ENCODE measurements at places on chromosomes 6 and 20. TPM values are rescaled to one million over a fixed set of nuclear protein-coding genes. Genes with fewer than 3 reads are reported as not detected.
A peak's percentile ranks its signal among the peaks of the same experiment; 100 is the strongest.

Gene BPI
- total RNA-seq: 0.10 TPM

Gene NMBR
- not detected for total RNA-seq

GRCh38 chr6:7691675-7692452, 34.0 kb upstream of the BMP6 start:
- DNase-seq: peak; percentile 25

DNA sequence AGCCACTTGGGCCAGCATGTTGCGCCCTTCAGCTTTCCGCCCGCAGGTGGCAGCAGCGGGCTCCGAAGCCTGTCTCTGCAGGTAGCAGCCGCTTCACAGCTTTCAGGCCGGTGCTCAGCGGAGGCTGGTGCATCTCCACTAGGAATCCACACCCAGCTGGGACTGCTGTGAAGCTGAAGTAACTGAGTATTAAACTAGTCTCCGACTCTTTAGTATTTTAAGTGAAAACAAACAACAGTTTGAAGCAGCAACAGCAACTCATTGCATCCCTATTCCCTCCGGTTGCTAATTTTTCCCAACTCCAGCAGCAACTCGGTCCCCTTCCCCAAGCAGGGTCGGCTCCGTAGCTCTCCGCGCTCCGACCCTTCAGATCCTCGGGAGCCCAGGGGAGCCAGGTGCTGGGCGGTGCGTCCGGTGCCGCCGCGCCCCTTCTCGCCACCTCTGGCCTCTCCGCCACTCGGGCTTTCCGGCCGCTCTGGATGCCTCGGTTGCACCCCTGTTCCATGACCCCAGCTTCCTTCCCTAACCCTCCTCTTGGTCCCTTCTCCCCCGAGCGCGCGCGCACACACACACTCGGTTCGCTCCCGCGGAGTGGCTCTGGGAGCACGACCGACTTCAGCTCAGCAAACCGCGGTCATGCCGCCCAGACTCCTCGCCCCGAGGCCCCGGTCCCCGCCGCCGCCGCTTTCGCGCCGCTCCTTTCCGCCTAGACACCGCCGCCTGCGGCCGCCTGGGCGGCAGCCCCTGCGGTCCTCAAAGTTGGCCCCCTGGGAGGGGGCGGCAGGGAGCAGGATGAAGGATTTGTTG, 765 bp upstream of the NKAIN2 start:
- DNase-seq: peak; percentile 72

DNA sequence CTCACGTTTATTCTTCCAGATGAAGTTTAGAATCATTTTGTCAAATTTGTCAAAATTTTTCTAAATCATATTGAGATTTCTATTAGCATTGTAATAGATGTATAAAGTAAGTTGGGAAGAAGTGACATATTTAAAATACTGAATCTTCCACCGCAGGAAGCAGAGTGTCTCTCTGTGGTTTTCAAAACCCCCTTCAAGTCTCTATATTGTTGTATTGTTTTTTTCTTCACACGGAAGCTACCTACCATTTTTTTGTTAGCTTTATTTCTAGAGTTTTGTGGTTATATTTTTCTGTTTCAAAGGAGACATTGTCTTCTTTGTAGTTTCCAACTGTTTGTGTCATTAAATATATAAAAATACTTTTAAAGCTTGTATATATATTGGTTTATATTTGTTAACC, 188.6 kb downstream of the ZDHHC14 start:
- DNase-seq: no peak

Gene RGS17
- 1.1 TPM for total RNA-seq

DNA sequence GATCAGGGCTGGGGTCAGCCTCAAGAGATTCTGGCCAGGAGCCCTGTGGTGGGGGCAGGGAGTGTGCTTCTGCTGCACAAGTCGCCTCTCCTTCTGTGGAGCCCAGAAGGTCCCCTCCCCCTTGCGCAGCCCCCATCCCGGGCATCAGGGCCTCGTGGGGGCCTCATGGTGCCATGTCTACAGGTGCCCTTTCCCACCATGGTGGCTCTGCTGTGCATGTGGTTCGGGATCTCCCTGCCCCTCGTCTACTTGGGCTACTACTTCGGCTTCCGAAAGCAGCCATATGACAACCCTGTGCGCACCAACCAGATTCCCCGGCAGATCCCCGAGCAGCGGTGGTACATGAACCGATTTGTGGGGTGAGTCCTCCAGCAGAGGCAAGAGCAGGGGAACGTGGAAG, 48.1 kb downstream of the TM9SF4 start:
- no peak for DNase-seq

- DNase-seq: no peak
Observed at GRCh38 chr6:42390228-42390934, 61.3 kb downstream of the TRERF1 start.

- DNase-seq: peak; percentile 92
Observed at GRCh38 chr6:135851442-135852271, at the start of gene PDE7B. PDE7B (plus strand) TSS chr6:135851701.

- DNase-seq: no peak
Observed at GRCh38 chr6:44621846-44622245, 234.3 kb downstream of the CDC5L start.

DNA sequence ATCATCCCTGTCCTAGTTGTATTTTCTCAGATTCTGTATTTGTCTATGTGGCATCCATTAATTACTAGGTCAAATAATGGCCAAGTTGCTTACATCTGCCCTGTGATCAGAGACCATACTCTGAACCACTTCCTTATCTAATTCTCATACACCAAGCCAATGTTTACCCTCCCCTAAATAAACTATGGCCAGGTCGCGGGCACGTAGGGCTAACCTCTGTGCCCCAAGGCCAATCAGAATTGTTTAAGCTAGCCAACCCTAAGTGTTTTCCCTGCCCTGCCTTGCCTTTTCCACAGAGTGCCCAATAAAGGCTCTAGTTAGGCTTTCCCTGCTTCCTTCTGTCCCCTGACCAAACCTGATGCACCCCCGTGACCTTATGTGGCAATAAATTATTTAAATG, 2.8 kb upstream of the CALHM4 start:
- no peak for DNase-seq

- peak; percentile 72 for DNase-seq
Observed at GRCh38 chr6:154605178-154605881, 94.8 kb upstream of the CNKSR3 start.

Gene RNF146
- total RNA-seq: 18.9 TPM

Gene CCN5
- 4.2 TPM for total RNA-seq

DNA sequence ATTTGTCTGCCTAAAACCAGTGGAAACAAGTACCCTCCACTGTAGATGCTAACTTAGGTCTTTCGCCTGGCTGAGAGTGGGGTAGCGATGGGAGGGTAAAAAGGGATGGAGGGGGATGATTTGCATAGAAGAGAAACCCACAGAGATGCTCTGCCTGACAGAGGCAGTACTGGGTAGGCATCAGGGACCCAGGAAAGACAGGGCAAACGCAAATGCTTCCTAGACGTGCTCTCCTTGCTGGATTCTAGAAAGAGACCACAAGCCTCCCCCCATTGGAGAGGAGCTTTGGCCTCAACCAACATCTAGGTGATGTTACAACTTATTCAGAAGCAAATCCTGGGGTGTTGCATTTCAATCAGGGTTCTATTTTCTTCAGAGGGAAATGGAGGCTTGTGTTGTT, 3.2 kb downstream of the OLIG3 start:
- DNase-seq: no peak

Gene NKX2-2
- 0.56 TPM for total RNA-seq

DNA sequence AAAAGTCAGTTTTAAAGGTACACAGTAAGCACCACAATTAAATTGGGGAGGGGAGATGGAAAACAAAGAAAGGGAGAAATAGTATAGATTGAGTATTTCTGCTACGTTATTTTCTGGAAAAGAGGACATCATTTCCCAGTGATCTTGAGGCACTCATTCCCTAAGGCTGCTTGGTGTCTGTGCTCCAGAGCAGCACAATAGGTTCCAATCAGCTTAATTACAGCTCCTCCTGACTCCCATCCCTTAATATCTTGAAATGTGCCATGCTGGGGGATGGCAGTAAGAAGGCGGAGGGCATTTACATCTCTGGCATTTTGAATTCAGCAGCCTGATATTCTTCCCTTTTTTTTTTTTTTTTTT, 39.5 kb upstream of the BEND3 start:
- DNase-seq: no peak

Gene ZNF334
- 0.14 TPM for total RNA-seq

DNA sequence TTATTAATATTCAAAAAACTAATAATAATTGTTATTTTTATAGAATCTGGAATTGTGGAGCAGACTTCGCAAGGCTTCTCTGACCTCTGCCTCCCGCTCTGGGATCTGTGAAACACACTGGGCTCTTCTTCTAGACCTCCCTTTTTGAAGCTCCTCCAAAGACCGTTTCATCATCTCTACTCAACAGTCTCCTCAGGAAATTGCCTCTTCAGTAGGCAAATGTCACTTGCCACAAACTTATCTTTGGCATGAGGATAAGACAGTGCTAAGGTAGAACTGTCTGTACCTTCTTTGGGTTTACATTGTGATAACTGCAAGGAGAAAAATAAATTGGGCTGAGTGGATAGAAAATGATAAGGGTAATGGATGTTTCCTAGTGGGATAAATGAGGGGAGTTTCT, 2.3 kb upstream of the MAS1L start:
- DNase-seq: no peak

DNA sequence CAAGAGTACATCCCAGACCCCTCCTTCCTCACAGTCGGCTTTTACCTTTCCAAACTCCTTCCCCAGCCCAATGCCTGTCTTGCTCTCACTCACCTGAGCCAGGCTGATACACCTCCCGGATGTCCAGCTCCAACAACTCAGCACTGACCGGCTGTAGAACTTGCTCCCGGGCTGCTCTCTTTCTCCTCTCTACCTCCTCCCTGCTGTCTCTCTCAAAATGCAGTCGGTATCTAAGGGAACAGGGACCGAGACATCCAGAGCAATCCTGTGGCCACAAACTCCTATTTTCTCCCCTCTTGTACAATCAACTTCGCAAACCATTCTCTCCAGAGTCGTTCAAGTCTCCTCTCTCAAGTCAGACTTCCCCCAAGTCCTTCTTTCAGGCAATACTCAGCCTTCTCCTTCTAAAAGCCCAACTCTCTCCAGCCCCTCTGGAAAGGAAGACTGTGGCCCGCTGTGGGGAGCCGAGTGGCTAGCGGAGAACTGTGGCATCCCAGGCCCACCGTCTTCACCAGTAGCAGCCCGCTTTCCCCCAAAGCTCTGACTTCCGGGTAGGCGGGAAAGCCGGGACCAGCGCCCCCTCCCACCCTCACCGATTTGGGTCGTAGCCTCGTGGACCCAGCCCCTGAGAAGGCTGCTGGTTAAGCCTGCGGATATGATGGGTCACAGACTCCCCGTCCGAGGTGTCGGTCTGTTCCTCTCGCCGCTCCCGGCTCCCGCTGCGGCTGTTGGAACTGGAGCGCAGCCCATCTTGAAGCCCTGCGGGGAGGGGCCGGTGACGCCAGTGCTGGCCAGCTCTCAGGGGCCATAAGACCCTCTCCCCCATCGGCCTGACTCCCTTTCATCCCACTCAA, 1.1 kb downstream of the GNL1 start:
- DNase-seq: no peak

Gene MYLK4
- total RNA-seq: 0.48 TPM

Gene SLCO4A1
- total RNA-seq: 4.7 TPM

Gene LRRC1
- total RNA-seq: 7.9 TPM

GRCh38 chr20:61343934-61344333, 91.9 kb downstream of the CDH4 start:
- DNase-seq: no peak

DNA sequence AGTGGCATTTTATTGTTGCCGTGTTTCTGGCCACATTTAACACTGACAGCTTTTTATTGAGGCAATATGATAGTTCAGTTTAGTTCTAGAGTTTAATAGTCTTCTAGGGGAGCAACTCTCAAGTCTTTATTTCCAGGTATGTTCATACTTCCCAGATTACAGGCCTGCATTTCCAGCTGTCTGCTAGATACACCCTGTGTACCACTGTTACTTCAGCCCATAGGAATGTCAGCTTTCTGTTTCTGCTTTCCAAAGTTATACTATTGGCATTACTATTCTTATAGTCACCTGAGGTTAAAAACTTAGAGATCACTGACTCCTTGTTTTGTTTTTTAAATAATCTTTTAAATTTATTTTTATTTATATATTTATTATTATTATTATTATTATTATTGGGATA, 7.6 kb downstream of the ZNF451 start:
- no peak for DNase-seq

Gene HIVEP1
- 7.2 TPM for total RNA-seq

DNA sequence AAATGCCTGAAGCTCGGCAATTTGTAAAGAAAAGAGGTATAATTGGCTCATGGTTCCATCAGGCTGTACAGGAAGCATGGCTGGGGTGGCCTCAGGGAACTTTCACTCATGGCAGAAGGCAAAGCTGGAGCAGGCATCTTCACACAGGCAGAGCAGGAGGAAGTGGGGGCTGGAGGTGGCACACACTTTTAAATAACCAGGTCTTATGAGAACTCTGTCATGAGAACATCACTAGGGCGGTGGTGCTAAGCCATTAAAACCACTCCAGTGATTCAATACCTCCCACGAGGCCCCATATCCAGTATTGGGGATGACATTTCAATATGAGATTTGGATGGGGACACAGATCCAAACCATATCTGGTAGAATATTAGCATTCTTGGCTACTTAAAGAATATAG, 345.2 kb downstream of the ARHGAP18 start:
- DNase-seq: no peak

Gene ARFGEF3
- 0.23 TPM for total RNA-seq

- no peak for DNase-seq
Observed at GRCh38 chr6:101404775-101405174, 11.3 kb downstream of the GRIK2 start.

- DNase-seq: no peak
Observed at GRCh38 chr6:56552187-56553130, 90.2 kb downstream of the DST start.

GRCh38 chr6:119676230-119676629, 326.7 kb upstream of the MAN1A1 start:
- DNase-seq: peak; percentile 3

- DNase-seq: no peak
Observed at GRCh38 chr6:2980465-2980855, 9.1 kb upstream of the SERPINB6 start.

Gene FERMT1
- 0.56 TPM for total RNA-seq

Gene CD93
- total RNA-seq: not detected

- DNase-seq: no peak
Observed at GRCh38 chr6:12414096-12414675, 124.0 kb downstream of the EDN1 start.

DNA sequence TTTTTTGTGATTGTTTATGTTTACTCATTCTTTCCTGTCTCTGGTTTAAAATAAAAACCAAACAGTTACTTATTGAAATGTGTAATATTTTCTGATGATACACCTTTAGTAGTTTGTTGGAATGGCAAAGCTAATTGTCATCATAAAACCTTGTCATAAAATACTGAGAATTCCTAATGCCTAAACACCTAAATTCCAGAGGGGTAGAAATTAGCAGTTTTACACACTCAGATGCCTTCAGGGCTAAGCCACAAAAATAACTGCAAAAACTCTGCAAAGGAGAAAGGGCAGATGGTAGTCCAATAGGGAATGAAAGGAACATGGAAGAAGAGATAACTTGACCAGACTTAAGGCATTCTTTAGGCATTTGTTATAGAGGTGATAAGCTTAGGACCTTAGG, 30.3 kb downstream of the FAM83B start:
- no peak for DNase-seq
